GM18507 (cell line): ENCODE measurements at places on chromosomes 5 and 9.

GRCh38 chr9:135079018-135079417, 8.4 kb upstream of the OLFM1 start:
- no peak for DNase-seq

- DNase-seq: no peak
Observed at GRCh38 chr9:91315191-91315590, 46.5 kb downstream of the AUH start.

DNA sequence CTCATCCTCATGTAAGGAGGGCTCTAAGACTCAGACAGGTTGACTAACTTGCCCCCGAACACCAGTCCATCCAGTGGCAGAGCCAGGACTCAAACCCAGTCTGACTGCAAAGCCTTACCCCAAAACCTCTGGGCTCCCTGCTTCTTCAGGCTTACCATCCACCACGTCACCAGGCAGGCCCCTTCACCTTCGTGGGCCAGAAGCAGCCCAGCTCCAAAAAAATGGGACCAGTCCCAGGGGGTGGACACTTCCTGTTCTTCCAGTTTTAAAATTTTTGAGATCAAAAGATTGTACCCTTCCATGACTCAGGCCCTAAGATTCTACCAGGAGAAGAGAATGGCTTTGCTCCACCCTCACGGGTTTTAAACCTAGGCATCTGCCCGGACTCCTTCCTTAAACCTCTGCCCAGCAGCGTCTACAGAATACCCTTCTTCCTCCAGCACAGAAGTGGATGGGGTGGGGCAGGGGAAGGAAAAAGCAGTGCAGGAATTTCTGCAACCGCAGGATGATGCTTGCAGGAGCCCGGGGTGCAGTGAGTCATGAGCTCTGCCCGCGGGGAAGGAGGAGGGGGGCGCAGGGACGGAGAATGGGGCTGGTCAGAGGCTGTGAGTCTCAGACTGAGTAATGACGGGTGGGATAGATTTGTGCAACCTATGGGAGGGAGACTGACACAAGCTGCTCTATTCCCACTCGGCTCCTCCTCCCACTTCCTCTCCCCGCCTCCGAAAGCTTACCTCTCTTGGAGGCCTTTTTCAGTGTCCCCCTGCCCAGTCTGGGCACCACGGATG, 50.4 kb upstream of the STXBP1 start:
- DNase-seq: no peak

GRCh38 chr9:73753171-73753570, 601.5 kb downstream of the ANXA1 start:
- no peak for DNase-seq

- DNase-seq: no peak
Observed at GRCh38 chr5:156591631-156592030, 258.5 kb upstream of the PPP1R2B start.

DNA sequence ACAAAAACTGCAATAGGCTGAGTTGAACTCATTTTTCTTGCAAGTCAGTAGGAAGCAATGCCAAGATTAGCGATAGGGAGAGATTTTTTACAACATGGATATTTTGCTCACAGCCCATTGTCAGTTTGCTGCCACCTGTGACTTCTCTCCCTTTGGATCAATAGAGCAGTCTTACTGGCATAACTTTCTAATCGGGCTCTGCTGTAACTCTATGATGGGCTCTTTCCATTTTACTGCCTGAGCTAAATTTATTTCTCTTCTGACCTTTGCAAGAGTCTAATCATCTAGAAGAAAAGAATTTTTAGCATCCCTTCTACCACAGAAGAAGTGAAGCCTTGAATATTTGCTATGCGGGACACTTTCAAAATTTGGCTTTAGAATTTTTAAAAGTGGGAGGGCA, 53.6 kb upstream of the SGCD start:
- DNase-seq: no peak

DNA sequence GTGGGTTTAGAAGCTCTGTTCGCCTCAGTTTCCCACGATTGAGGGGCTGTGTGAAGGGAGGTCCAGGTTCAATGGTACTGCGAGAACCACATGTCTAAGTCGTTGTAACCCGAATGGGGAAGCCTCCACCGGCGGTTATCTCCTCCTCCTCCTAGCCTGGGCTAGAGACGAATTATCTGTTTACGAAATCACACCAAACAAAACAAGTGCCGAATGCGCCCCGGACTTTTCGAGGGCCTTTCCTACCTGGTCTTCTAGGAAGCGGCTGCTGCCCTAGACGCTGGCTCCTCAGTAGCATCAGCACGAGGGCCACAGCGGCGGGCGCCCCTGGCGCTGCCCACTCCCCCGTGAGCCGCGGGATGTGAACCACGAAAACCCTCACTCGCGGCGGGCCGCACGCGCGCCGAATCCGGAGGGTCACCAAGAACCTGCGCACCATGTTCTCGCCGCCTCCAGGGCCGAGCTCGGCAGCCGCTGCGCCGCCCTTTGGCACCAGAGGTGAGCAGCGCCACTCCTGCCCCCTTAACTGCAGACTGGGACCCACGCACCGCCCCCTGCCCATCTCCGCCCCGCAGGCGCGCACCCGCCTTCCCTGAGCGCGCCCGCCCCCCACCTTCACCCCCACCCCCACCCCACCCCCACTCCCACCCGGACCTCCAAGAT, at the start of gene CDKN2A:
TSS of gene CDKN2A (minus strand) at position 500 of the 663 bp plus-strand sequence.
- no peak for DNase-seq

DNA sequence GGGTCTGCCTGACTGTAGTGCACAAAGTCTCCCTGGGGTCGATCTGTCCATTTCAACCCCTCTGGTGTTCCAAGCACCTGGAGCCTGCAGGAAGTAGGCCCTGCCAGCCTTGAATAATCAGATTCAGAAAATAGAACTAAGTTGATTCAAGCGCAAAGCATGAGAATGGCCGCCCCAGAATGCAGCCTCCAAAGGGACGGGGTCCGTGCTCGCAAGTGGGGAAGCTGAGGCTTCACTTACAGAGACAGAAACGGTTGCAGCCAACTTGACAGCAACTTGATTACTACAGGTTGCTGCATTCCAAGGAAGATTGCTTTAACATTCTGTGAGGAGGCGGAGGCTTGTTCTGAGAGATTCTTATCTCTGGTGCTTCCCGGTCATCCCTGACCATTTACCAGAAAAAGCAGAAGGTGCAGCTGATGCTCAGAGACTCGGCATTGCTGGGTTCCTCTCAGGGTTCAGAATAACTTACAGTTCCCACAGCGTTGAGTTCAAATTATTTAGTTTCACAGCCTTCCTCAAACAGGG, 14.9 kb upstream of the LRRC14B start:
- no peak for DNase-seq

DNA sequence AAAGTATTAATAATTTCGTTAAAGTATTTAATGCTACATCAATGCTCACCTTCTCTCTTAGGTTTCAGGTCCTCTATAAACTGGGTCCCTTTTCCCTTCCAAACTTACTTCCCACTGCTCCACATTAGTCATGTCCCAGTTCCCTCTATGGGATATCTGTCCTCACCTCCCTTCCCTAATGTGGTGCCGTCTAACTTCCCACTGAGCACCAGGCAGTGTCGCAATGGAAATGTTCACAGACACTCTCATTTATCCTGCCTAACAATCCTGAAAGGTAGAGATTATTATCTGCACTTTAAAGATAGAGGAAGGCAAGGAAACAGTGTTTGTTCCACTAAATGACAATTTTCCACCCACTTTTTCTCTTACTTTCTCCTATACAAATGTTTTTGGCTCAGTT, 329.7 kb downstream of the CWC27 start:
- DNase-seq: no peak

DNA sequence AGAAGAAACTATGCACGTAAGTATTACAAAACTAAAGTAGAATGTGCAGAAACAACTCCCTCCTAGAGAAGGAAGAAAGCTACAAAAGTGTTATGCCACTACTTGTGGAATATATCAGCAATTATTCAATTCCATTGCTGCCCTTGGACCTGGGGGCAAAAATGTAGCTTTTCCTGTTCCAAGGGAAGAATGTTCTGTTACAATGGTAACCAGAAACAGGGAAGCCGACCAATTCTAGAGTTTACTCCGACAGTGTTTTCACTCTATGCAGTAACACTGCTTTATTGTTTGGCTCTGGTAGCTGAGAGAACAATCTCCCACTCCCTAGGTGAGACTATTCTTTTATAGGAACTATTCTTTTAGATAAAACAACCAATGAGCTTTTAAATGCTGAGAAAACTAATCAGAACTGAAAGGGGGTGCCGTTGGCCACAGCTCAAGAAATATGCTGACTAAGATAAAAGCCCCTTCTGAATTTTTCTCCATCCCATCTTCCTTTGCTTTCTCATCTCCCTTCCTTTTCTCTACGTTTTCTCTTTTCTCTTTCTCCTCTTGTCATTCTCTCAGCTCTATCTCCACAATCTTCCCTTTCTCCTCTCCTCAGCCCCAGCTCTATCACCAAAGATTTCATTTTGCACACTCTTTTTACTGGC, 54.1 kb downstream of the SLC1A3 start:
- no peak for DNase-seq

GRCh38 chr5:157772127-157772526, 28.6 kb downstream of the LSM11 start:
- no peak for DNase-seq

DNA sequence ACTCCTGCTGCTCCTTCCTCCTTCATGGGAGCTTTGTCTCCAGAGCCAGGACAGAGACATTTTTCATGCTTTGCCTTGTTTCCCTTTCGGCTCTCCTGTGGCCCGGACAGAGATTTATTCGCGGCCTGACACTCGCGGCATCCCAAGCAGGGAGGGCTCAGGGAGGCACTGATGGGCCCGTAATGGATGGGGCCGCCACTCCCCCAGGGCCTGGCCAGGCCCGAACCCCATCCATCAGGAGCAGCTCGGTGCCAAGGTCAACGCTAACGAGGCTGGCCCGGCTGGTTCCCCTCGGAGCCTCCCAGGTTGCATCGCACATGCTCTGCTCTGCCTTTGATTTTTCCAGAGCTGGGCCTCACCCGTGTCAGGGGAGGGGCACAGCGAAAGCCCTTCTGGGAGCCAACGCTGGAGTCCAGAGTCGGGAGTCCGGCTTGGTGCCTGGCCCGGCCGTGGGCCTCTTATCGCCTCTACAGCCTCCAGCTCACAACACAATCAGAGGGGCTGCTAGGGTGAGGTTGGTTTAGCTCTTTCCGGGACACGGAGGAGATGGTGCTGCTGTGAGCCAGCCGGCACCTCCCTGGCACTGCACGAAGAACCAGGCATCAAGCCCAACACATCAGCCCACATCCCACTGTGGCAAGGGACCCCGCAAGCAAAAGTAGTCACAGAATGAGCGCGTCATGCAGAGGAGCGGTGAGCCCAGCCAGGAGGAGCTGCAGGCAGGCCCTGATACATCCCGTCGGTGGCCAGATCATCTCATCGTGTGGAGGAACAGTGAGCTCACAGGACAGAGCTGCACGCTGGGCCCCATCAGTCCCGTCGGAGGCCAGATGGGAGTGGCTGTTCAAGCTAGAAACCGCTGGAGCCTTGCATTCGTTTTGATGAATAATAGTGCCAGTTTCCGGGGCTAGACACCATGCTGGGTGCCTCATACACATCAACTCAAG, 72.2 kb upstream of the BARHL1 start:
- no peak for DNase-seq

- DNase-seq: no peak
Observed at GRCh38 chr5:14457476-14457875, 124.1 kb upstream of the OTULINL start.

DNA sequence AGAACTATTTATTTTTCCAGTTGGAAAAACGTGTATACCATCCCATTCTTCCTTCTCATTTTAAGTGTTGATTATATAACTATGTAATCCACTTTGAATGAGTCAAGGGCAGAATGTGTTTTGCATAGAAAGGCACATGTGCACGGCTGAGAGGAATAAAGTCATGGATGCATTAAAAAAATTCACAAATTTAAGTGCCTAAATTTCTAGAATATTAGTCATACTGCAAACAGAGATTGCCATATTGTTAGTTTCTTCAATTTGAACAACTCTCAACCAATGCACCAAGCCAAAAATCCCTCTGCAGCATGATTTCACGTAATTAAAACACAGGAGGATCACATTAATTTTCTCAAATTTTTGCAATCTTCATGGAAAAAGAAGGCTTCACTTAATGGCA, 166.3 kb downstream of the MPDZ start:
- no peak for DNase-seq

- DNase-seq: no peak
Observed at GRCh38 chr5:132688536-132689339, 14.9 kb downstream of the IL4 start.

- no peak for DNase-seq
Observed at GRCh38 chr9:137113385-137114159, 961 bp downstream of the DPP7 start.

DNA sequence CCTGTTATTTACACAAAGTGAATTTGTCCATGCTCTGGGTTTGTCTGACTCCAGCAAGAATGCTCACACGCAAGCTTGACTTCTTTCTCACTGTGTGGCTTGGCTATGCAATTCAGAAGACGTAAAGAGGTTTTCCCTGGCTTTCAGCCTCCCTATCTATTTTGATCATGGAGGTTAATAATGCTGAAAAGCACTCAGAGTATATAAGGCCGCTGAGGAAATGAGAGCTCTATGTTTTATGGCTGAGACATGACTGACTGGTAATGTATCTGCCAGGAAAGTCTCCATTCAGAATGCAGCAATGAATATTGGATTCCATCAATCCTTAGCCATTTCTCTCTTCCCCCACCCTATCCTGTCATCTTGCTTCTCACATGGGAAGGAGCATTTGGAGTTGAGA, 417.3 kb downstream of the DMAC1 start:
- no peak for DNase-seq

GRCh38 chr9:98968601-98969337, 25.1 kb downstream of the COL15A1 start:
- DNase-seq: no peak

GRCh38 chr9:33919276-33919897, 102.4 kb downstream of the UBE2R2 start:
- DNase-seq: no peak

GRCh38 chr5:87300744-87301143, 33.1 kb downstream of the RASA1 start:
- no peak for DNase-seq

GRCh38 chr5:141476132-141476911, 556 bp downstream of the PCDHGC3 start:
- no peak for DNase-seq

DNA sequence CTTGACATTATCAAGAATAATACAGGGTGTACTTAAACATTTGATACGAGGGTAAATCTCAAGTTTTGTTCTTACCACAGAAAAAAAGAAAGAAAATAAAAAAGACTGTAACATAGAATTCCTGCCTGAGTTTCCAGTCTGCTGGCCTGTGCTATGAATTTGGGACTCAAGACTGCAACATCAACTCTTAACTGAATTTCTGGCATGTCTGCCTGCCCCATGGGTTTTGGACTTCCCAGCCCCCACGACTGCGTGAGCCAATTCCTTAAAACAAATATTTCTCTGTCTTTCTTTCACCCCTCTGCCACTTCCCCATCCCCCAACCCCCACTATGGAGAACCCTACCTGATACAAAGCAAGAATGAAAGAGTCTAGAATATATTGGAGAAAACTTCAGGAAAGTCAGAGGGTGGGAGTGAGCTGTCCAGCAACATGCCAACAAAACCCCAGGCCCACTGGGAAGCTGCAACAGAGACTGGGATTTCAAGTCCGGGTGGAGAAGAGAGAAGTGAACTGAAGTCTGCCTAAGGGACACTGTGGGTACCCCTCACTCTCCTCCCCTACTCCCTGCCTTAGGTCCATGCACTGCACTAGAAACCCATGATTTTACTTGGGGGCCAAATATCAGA, 43.0 kb downstream of the MARCHF3 start:
- no peak for DNase-seq

GRCh38 chr5:2207109-2207399, 324.3 kb upstream of the IRX4 start:
- no peak for DNase-seq
